ENCODE measurements at places on chromosomes 16 and 17.
A peak's percentile ranks its signal among the peaks of the same experiment; 100 is the strongest.

GRCh38 chr17:74447628-74448159 is 15.8 kb downstream of the GPRC5C start:
- no peak for DNase-seq

DNA sequence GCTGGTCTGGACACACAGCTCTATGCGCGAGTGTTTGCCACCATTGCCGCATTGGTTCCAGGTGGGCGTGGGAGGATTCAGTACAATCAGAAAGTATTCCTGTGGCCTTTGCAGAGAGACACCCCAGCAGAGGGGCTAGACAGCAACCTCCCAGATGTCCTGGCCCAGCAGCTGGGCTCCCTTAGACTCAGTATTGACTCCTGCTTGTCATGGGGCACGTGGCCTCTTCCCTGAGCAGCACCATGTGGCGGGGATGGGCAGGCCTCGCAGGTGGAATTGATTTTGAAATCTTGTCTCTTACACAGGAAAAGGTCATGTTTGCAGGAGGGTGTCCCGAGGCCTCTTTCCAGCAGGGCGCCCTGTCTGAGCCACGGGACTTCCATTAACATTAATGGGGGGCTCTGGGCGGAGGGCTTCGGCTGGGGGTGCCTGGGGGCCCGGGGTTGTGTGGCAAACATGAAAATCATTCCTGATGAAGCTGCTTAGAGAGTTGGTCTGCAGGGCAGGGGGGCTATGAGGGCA is 96.4 kb downstream of the C16orf78 start:
- DNase-seq, result no peak

DNA sequence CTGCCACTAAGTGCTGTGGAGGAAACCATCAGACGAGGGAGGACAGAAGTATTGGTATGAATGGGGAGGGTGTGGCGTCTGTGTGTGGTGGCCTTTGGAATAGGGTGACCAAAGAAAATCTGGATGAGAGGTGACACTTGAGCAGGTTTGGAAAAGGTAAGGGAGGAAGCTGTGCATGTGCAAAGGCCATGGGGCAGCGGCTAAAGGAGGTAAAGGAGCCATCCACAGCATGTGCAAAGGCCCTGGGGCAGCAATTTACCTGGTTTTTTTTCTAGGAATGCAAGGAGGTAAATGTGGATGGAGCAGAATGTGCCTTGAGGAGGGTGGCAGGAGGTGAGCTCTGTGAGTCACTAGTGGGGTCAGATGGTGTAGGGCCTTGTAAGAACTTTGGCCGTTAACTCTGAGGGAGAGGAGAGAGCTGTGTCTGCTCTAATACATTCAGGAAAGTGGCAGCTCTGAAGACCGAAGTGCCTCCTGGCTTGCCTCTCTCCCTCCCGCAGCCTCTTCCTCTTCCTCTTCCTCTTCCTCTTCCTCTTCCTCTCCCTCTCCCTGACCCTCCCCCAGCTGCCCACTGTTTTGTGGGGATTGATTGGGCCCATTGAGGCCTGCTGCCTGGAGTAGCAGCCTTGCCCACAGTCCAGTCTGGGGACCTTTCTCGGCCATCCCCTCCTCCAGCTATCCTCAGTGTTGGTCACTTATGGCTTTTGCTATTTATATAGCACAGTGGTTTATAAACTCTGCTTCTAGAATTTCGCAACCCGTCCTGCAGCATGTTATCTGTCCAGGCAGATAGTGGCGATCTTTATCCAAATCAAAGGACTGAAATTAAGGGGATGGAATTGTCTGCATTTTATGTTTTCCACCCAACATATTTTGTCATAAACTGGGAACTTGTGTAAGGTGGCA is 38.7 kb downstream of the CMIP start:
- DNase-seq, result no peak

DNA sequence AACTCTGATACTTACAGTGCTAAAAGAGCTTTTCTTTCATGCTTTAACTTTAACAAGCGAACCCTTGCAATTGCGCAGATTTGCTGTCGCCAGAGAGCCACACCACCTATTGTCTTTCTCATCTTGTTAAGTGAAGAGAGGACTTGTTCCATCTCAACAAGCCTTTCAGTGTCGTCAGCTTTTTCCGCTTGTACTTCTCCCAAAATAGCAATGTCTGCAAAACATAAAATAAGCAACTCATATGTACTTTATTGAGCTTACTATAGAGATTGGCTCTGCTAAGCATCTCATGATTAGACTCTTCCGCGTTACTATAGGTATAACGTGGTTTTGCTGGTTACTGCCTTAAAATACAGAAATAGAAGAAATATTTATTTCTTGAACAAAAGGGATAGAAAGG is 51.9 kb downstream of the ABCA8 start:
- DNase-seq, result no peak

DNA sequence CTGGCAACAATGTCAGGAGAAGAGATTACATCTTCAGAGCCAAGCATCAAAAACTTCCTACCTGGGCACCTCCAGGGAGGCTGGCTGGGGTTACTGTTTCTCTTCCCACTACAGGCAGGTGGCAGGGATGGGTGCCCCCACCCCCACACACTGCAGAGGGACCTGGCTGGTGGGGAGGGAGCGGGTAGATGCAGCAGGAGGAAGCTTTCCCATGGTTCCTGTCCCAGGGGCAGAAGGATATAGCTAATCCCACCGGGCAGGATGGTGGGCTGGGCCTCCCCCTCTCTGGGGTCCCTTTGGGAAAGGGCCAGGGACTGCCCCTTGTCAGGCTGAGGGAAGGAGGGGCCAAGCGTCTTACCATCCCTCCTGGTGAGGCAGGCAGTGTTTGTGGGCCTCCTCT is 16.7 kb upstream of the MTMR4 start:
- DNase-seq, result no peak

DNA sequence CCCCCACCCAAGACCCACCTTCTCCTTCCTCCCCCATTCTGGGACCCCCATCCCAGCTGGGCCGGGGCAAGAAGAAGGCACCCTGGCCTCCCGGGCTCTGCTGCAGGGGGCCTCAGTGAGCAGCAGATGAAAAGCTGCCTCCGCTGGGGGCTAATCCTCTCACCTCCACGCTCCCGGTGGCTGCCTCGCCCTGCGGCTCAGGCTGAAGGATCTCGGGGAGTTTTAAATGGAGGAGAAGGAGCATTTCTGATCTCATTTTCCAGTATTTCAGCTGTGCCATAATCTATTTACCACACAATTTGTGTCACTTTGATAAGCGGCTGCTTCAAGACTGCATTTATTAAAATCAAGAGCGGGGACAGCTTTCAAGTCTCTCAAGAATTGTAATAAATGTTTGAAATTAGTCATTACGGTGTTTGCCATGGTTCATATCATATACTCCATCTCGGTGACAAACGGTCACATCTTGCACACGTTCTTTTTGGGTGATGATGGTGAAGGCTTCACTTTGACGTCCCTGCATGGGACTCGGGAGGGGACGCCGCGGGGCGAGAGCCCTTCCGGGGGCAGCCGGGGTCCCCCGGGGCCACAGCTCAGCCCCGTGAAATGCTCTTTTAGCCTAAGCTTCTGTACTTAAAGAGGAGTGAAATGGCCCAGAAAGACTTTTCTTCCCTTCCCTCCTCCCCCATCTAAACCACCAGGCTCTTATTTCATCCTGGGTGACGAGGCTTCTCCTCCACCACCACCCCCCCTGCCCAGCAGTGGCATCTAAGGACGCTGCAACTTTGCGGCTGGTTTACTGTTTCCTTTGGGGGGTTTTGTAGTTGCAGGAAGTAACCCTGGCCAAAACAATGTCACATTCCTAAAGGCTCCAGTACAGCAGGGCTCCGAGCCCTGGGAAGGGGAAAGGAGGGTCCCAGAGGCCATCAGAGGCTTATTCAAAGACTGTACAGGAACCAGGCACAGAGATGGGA is 313.1 kb upstream of the TNRC6C start:
- DNase-seq, result peak; percentile 7

DNA sequence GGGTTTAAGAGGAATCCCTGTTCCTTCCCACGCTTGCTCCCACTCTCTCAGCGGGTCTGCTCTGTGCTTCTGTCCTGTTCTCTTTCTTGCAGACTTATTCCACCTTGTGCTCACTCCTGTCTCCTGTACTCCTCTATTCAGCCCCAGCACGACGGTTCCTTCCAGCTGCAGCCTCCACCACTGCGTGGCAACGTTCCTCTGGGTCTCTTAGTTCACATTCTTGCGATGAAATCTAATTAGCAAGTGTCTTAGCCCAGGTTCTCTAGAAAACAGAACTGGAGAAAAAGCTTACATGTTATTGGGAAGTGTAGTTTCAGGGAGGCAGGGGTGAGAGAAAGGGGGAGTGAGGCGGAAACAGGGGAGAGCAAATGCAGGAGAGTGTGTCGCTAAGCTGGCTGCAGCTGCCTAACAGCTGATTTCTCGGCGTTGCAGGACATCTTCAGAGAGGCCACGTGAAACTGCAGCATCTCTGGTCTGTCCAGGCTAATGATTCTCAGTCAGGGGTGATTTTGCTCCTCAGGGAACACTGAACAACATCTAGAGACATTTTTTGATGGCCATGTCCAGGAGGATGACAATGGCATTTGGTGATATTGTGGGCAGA is 213.2 kb upstream of the NLRP1 start:
- no peak for DNase-seq

GRCh38 chr17:35807371-35808144 is 1.7 kb upstream of the TAF15 start:
- no peak for DNase-seq

DNA sequence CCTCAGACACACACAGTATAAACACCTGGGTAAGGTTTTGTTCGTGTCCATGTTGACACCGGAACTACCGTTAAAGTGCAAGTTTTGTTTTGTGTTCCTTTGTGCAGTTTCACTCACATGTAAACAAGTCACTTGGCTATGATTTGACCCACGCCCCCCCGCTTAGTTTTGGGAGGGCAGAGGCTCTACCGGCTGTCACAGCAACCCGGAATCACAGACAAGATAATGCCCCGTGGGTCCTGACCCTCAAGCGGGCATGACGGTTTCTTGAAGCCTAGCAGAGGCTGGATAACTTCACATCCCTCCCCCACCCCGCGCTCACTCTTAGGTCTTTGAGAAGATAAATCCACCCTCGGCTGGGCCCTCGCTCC is 1.7 kb downstream of the RASD1 start:
- no peak for DNase-seq

GRCh38 chr16:66171578-66171977 is 194.9 kb upstream of the CDH5 start:
- no peak for DNase-seq

DNA sequence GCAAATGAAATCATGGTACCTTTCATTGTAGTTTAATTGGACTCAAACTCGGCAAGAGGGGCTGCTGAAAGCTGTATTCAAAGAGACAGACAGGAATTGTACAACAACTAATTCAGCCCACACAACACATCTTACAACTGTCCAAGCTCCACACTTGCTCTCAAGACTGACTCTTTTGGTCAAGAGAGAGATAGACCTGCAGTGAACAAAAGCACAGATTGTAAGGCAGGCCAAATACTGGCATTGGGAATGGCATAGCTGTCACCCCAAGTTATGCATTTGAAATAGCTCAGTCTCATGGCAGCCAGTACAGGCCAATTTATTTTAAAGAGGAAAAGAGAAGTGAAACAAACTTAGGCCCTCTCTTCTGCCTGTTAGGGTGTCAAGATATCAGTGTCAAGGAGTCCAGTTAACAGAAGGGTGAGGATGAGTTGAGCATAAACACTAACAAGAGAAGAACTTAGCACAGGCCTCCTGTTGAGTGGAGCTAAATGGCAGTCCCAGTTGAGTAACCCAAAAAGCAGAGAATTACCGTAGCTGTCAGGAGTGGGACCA is 215.7 kb downstream of the IRX3 start:
- no peak for DNase-seq

DNA sequence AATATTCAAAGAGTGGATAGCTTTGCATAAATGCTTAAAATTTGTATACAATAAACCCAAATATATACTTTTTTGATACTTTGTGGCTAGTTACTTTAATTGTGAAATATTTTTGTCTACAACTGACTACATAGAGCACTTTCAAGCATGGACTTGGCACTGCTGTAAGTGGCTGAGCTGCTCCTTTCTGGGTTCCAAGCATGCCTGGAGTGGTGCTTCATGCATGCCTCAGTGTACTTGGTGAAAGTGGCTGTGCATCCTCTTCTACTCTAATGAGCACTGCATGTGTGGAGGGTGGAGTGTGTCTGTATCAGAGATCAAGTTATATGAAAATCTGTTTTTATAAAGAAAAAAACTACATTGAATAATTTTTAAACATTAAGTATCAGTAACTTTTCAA is 94.1 kb downstream of the OMG start:
- no peak for DNase-seq

GRCh38 chr17:428414-428813 is 75.8 kb upstream of the RPH3AL start:
- DNase-seq, result no peak

- DNase-seq, result no peak
These were observed 11.7 kb downstream of the GAA start for GRCh38 chr17:80113033-80113484.

DNA sequence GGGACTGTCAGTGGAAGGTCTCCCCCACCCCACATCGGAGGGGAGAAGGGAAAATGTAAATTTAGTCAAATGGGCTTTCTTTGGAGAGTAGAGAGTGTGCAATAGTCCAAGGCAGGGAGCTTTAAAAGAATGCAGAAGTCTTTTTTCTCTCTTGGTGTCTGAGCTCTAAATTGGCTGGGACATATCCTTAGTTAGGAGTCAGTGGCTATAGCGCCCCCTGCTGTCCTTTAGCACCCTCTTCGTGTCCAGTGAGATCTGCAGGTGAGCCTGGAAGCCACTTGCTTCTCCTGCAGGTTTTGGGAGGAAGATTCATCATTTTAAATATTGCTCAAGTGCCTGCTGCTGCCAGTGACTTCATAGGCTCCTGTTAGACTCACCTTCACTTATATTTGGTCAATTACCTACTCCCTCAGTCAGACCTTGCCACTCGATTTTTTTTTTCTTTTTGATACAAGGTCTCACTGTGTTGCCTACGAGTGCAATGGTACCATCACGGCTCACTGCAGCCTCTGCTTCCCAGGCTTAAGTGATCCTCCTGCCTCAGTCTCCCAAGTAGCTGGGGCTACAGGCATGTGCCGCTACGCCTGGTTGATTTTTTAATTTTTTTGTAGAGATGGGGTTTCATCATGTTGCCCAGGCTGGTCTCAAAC is 174.8 kb downstream of the PRKCB start:
- peak; percentile 50 for DNase-seq

DNA sequence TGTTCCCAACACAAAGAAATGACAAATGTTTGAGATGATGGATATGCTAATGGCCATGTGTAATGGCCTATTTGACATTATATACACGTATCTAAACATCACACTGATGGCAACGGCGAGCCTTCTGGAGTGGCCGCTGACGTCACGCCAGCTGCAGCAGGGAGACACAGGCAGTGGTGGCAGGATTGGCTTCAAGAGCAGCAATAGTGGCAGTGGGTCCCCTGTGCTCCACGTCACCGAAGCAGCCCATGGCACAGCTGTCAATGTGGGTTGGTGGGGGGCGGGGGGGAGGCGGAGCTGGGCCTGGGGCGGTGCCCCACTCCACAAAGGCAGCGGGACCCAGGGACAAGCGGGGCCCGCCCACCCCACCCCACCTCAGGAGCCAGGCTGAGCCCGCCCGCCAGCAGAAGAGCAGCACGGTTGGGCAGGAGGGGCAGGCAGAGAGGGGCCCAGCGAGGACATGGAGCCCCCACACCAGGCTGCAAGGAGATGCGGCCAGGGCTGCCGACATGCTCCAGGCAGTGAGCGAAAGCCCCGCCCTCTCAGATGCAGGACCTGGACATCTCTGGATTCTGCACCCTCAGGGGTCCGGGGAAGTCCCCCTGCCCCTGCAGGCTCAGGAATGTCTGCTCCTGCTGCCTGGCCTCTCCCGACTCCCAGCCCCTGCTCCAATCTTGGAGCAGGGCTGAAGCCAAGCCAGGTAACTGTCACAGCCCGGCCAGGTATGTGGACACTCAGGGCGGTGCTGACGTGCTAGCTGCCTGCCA is 64.6 kb downstream of the USP32 start:
- no peak for DNase-seq
